ENCODE measurements at places on chromosomes 4 and X. TPM values are rescaled to one million over a fixed set of nuclear protein-coding genes. Genes with fewer than 3 reads are reported as not detected.

SLC25A4 gene
- total RNA-seq, result 1,443 TPM

HS6ST2 gene
- 0.24 TPM for total RNA-seq

TMEM255A gene
- 0.48 TPM for total RNA-seq

CXXC4 gene
- 2.5 TPM for total RNA-seq

PLP1 gene
- total RNA-seq, result 2.2 TPM

HNRNPDL gene
- total RNA-seq, result 154 TPM

TMPRSS11F gene
- total RNA-seq, result not detected

BEX1 gene
- 4.1 TPM for total RNA-seq

SMPX gene
- total RNA-seq, result 732 TPM

PLAC1 gene
- not detected for total RNA-seq

ASB9 gene
- 0.46 TPM for total RNA-seq

G3BP2 gene
- 78.3 TPM for total RNA-seq

AIMP1 gene
- 36.9 TPM for total RNA-seq

NSG1 gene
- 2.6 TPM for total RNA-seq

FAM50A gene
- 43.7 TPM for total RNA-seq

IL2RG gene
- 2.3 TPM for total RNA-seq

LNX1 gene
- 1.8 TPM for total RNA-seq

DRD5 gene
- not detected for total RNA-seq

PDE5A gene
- 20.0 TPM for total RNA-seq

DDX53 gene
- total RNA-seq, result not detected

DCAF8L2 gene
- total RNA-seq, result not detected

AWAT2 gene
- not detected for total RNA-seq

DRP2 gene
- total RNA-seq, result not detected

ENPP6 gene
- 0.05 TPM for total RNA-seq

SATL1 gene
- 0.16 TPM for total RNA-seq

PRKG2 gene
- total RNA-seq, result 0.48 TPM

SPIN2A gene
- 0.30 TPM for total RNA-seq

GAGE12H gene
- total RNA-seq, result not detected

PQBP1 gene
- total RNA-seq, result 42.2 TPM

RAB9A gene
- 28.2 TPM for total RNA-seq

Data from cardiac septum (tissue), 1 donor.